ENCODE measurements at places on chromosomes 11 and 22.

DNA sequence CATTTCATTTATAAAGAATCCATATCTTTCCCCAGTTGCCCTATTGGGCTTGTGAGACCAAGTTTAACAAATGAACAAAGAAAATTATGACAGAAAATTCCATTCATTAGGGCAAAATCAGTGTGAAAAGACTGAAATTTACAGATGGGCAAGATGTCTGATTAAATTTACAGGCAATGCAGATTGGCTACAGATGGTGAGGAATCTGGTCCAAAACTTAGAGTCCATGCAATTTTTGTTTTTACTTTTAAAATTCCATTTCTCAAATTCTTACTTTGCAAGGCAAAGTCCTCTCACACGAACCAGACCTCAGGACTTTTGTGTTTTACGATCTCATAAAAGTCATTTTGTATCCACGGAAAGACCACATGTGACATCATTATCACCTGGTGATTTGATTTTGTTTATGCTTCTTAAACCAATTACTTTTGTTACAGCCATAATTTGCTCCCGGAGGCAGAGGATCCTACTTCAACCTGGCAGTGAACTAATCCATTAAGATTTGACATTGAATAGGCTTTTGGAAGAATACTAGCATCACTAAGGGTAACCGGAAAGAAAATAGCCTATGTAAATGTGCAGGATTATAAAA lies 843.7 kb upstream of the CHORDC1 start:
- DNase-seq = no peak

- no peak for DNase-seq
Observed at GRCh38 chr11:65501186-65501471, 2.3 kb downstream of the MALAT1 start.

DNA sequence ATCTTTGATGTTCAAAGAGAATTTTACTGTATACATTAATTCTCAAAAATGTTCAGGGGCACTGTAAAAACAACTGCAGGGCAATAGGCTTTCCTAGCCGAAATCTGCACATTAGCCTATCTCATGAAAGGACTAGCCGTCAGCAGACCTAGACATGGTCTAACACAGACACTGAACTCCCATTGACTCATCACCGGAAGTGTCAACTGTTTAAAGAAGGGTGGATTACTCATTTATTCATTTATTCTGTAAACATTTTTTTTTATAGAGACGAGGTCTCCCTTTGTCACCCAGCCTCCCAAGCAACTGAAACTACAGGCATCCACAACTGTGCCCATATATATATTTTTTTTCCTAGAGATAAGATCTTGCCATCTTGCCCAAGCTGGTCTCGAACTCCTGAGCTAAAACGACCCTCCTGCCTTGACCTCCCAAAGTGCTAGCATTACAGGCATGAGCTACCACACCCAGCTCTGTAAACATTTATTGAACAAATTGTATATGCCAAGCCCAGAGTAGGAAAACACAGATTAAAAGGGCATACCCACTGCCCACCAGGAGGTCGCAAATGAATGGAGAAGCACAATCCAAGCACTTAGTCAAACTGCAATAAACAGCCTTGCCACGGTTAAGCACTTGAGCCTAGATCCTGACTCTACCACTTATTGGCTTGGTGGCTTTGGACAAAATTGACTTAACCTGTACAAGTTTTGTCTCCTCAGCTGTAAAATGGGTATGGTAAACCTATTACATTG lies 26.6 kb downstream of the RAB30 start:
- no peak for DNase-seq

- no peak for DNase-seq
Observed at GRCh38 chr11:121553389-121553788, 100.6 kb upstream of the SORL1-AS1 start.

DNA sequence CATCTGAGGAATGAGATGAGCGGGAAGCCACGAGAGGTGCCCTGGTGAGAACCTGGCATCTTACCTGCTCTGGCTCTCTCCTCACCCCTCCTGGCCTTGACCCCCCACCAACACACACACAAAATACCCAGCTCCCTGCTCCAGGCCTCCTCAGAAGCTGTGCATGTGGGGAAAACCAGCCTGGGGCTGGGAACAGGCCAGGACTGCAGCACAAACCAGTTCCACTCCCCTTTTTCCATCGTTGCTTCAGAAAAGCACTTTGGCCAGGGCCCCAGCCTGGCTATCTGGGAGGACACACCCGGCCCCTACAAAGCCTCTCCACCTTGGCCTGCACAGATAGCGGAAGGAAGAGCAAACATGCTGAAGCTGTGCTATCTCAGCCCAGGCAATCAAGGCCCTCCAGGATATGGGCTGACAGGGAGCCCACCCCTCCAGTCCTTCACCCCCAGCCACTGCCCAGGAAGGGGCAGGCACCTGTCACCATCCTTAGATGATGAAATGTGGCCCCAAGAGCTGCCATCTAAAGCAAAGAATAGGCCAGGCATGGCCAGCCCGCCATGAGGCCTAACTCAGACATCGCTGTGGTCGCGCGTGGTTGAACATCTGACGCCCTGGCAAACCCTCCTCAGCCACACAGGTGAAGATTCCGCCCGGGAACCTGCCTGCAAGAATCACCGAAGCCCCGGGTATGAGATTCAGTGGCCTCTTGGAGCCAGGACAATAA lies 35.4 kb downstream of the PISD start:
- no peak for DNase-seq

DNA sequence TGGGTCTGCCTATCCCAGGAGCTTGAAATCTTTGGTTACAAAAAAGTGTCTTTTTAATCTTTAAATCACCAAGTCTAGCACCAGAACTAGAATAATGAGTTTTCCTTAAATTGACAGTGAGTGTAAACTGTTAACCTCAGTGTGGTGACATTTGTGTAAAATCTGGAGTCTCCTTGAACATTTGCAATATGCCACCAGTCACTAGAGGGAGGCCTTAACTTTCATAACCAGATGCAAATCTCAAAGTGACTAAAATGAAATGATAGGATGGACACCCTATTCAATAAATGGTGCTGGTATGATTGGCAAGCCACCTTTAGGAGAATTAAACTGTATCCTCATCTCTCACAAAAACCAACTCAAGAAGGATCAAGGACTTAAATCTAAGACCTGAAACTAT lies 8.3 kb upstream of the SCGB1D2 start:
- DNase-seq = no peak

DNA sequence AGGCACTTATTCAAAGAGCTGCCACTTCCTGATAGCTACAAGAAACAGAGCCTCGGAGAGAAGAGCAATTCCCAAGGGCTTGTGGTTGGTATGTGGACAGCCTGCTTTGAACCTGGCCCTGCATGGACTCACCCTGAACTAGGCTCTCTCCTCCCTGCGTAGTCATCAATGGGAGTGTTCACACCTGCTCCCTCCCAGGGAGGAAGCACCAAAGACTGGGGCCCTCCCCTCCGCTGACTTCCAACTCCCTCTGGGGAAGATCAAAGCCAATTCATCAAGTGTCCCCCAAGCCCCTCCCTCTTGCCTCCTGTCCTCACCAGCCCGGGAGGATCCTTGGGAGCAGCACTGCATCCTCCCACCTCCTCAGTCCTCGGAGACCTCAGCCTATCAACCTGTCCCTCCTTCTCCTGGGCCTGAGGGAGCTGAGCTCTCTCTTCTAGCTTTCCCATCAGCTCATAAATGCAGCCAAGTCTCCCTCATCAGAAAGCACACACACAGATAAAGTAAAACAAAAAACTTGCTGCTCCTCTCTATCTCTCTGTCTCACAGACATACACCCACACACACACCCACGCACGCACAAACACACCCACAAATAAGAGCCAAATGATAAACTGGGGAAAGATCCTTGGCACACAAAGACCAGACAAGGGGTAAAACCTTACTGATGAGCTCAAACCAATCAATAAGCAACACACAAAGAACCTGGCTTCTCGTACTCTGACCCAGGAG lies 3.3 kb downstream of the A4GALT start:
- DNase-seq = no peak

GRCh38 chr22:25806579-25806978 lies 64.6 kb downstream of the MYO18B start:
- DNase-seq = no peak

- DNase-seq = peak; percentile 91
Observed at GRCh38 chr22:37676736-37677492, 1.5 kb downstream of the LGALS1 start.

DNA sequence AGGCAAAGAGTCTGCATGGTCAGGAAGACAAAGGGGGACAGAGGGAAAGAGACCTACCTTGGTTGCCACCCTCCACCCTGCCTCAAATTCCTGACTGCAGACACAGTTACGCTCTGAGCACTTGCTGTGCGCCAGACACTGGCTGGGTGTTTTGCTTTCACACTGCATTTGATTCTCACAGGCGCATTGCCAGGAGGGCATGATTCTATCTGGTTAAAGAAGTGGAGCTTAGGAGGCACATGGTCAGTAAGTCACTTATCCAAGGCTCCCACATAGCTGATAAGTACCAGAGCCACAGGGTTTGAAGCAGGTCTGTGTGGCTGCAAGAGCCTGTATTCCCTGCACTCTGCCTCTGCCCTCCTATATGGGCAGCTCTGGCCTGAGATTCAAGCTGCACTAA lies 103.9 kb downstream of the TIMP3 start:
- no peak for DNase-seq

- DNase-seq = no peak
Observed at GRCh38 chr11:130370845-130371590, 56.3 kb upstream of the ZBTB44 start.
